Cerebellum (tissue), 4 donors: ENCODE measurements at places on chromosomes 13 and 19. TPM values are rescaled to one million over a fixed set of nuclear protein-coding genes. Genes with fewer than 3 reads are reported as not detected.

AMER2 gene
- 113 TPM for total RNA-seq

B9D2 gene
- total RNA-seq, result 2.4 TPM

ANKLE1 gene
- total RNA-seq, result 1.4 TPM

OVOL3 gene
- not detected for total RNA-seq

IL4I1 gene
- 0.64 TPM for total RNA-seq

PKN1 gene
- total RNA-seq, result 38.7 TPM

CKM gene
- 0.45 TPM for total RNA-seq

CGB8 gene
- total RNA-seq, result not detected

ZNF497 gene
- 7.0 TPM for total RNA-seq

ADGRE2 gene
- total RNA-seq, result 0.18 TPM

TPTE2 gene
- not detected for total RNA-seq

SLC1A6 gene
- total RNA-seq, result 156 TPM

ZNF223 gene
- total RNA-seq, result 10.8 TPM

LILRA5 gene
- total RNA-seq, result not detected

BCL3 gene
- 1.2 TPM for total RNA-seq

PINLYP gene
- total RNA-seq, result 7.7 TPM

INSR gene
- total RNA-seq, result 51.6 TPM

SLC46A3 gene
- 4.4 TPM for total RNA-seq

CRLF1 gene
- 3.0 TPM for total RNA-seq

GIPC3 gene
- total RNA-seq, result 0.09 TPM

ARRDC5 gene
- total RNA-seq, result not detected

TYROBP gene
- 3.1 TPM for total RNA-seq

CABP5 gene
- not detected for total RNA-seq

NDUFB7 gene
- 93.8 TPM for total RNA-seq

LHB gene
- total RNA-seq, result not detected

METTL21C gene
- total RNA-seq, result 0.82 TPM

PDX1 gene
- total RNA-seq, result not detected

LINGO3 gene
- total RNA-seq, result 9.6 TPM

ZSCAN18 gene
- total RNA-seq, result 78.6 TPM

SH2D3A gene
- total RNA-seq, result 4.9 TPM

SLC7A10 gene
- total RNA-seq, result 1.3 TPM

BORA gene
- 4.4 TPM for total RNA-seq

CBY2 gene
- not detected for total RNA-seq

F2RL3 gene
- total RNA-seq, result 0.09 TPM

PEG3 gene
- total RNA-seq, result 149 TPM

WDR88 gene
- not detected for total RNA-seq

ZNF583 gene
- total RNA-seq, result 34.0 TPM

ZNF71 gene
- total RNA-seq, result 28.8 TPM

EDNRB gene
- 113 TPM for total RNA-seq

PEAK3 gene
- not detected for total RNA-seq

CEACAM4 gene
- total RNA-seq, result not detected

SBSN gene
- not detected for total RNA-seq

CCDC194 gene
- total RNA-seq, result not detected

PDCD5 gene
- total RNA-seq, result 24.3 TPM

BICRA gene
- 9.1 TPM for total RNA-seq

TNFSF9 gene
- total RNA-seq, result 1.2 TPM

HSH2D gene
- not detected for total RNA-seq

ZNF878 gene
- total RNA-seq, result 0.36 TPM

ZNF491 gene
- 20.2 TPM for total RNA-seq

ZNF730 gene
- total RNA-seq, result 14.1 TPM

NCAN gene
- total RNA-seq, result 85.3 TPM

KLHL1 gene
- 23.2 TPM for total RNA-seq

IRS2 gene
- 8.3 TPM for total RNA-seq

KBTBD7 gene
- total RNA-seq, result 23.5 TPM

LMTK3 gene
- 7.0 TPM for total RNA-seq

CATSPERD gene
- 0.27 TPM for total RNA-seq

WASF3 gene
- total RNA-seq, result 51.5 TPM

MEIS3 gene
- 36.2 TPM for total RNA-seq
